ENCODE measurements at places on chromosomes 2 and 18.
A peak's percentile ranks its signal among the peaks of the same experiment; 100 is the strongest.

GRCh38 chr2:69994166-69994565 is 32.7 kb upstream of the ASPRV1 start:
- DNase-seq = no peak

DNA sequence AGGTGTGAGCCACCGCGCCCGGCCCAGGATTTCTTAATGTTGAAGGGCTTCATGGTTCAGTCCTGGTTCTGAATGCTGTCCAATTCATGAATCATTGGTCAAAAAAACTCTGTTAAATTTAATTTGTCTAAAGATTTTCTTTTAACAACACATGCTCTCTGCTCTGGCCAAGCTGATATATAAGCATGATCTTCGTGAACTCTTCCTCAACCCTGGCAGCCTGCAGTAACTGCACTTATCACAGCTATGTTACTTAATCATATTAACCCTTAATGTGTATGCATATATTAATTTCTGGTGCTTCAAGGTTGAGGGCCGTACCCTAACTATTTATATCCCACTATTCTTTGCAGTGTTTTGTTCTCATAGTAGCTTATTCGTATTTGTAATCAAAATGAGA is 29.4 kb upstream of the FRZB start:
- no peak for DNase-seq

DNA sequence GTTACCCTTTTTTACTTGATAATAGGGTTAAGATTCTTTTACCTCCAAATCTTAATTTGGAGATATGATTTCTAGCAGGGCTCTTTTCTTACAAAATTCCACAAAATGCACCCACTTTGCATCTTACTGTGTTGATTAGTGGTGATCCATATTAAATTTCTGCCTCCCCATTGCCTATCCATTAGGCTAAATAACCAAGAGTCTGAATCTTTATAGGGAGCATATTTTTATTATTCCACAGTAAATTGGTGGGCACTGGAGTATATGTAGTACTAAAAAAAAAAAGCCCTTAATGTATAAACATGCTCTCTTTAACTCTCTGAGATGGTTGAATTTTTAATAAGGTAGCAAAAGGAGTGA is 8.1 kb upstream of the TXNDC2 start:
- no peak for DNase-seq

- no peak for DNase-seq
Observed at GRCh38 chr2:231720987-231721966, 13.0 kb downstream of the PTMA start.

GRCh38 chr18:40179729-40180461 is 1775.1 kb upstream of the PIK3C3 start:
- no peak for DNase-seq

DNA sequence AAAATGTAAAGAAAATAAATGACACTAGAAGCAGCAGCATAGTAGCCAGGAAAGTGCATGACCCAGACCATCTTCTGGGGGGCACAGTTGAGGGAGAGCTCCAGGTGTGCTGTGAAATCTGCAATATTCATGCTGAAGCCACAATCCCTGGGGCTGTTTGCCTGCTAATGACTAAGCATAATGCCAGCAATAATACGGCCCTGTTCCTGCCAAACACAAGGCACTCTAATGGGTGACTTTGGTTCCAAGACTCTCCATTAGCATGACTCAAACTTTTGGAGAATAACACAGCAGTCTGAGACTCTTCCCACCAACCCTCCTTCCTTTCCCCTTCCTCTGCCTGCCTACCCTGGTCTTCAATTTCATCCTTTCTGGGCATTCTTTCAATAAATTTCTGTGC is 77.9 kb upstream of the DOCK10 start:
- DNase-seq = no peak

GRCh38 chr18:70220628-70221027 is 15.1 kb upstream of the RTTN start:
- no peak for DNase-seq

- no peak for DNase-seq
Observed at GRCh38 chr2:179596018-179596417, 265.4 kb downstream of the ZNF385B start.

DNA sequence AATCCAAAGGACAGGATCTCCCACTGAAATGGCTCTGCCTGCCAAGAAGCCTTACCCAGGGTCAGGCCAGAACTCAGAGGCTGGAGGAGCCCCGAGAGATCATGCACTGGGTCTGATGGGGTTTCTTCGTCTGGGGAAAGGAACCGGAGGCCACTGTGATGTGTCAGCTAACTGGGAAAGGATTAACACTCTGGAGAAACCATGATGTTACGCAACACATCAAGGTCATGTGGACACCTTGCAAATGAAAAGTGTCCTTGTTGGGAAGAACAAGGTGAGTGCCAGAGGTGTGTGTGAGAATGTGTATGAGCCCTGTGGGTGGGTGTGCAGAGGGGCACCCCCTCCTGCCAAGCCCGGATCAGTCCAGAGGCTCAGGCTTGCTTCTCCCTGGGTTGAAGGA is 86.9 kb downstream of the CRACDL start:
- DNase-seq = no peak

- no peak for DNase-seq
Observed at GRCh38 chr2:207041279-207041678, 102.0 kb downstream of the CPO start.

- DNase-seq = peak; percentile 94
Observed at GRCh38 chr2:24075915-24076848, at the start of gene SF3B6. TSS of gene SF3B6 (minus strand) at chr2:24076326. CDS start at chr2:24076229, 97 bp downstream.

DNA sequence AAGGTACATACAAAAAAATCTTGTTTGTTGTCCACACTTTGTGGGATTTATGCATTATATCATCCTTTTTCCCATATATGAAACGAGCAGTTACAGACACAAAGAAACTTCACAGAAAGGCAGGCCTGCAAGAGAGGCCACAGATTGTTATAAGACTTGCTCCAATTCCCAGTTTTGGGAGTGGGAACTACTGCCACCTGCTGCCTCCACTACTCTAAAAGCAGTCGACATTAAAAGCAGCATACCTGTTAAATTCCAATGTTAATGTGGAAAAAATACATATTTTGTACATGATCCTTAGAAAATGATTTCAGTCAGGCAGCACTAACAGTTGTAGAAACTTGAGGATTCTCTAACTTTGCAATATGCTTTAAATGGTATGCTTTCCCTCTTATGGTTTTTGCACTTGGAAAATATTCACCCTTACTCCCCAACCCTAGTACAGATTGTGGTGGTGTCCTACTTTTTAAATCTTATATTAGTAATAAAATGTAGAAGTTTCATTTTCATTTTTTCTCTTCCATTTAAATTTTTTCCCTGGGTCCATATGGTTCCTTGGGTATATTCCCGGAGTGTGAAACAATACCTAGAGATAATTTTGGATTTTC is 37.9 kb downstream of the SLC38A11 start:
- DNase-seq = no peak

- DNase-seq = no peak
Observed at GRCh38 chr2:237201461-237202287, 116.0 kb downstream of the COPS8 start.

GRCh38 chr2:232382331-232383225 is 4.0 kb downstream of the ALPP start:
- DNase-seq = no peak

DNA sequence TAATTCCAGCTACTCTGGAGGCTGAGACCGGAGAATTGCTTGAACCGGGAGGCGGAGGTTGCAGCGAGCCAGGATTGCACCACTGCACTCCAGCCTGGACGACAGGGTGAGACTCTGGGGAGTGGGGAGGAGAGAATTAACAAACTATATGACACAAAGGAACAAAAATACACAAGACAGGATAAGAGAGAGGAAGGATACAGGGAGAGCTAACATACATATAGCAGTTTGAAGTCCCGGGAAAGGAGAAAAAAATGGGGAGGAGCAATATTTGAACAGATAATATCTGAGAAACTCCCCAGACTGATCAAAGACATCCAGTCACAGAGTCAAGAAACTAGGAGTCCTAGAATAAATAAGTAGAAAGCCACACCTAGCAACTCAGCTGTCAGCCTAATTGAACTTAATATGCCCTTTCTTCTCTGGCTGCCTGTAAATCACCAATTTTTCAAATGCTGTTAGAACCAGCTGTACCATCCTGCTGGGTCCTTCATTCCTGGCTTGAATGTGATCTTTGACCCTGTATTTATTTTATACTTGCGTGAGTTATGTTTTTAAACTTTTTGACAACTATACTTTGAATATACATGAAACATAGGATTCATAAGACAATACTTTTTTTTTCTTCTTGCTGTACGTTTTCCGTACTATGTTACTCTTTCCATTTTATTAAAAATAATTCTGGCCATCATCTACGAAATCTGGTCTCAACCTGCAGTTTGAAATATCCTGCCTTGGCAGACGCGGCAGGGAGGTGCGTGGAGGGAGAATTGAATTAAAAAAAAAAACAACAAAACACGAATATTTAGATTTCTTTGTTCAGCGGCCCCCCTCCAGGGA is 876 bp upstream of the CYP27A1 start:
- no peak for DNase-seq

DNA sequence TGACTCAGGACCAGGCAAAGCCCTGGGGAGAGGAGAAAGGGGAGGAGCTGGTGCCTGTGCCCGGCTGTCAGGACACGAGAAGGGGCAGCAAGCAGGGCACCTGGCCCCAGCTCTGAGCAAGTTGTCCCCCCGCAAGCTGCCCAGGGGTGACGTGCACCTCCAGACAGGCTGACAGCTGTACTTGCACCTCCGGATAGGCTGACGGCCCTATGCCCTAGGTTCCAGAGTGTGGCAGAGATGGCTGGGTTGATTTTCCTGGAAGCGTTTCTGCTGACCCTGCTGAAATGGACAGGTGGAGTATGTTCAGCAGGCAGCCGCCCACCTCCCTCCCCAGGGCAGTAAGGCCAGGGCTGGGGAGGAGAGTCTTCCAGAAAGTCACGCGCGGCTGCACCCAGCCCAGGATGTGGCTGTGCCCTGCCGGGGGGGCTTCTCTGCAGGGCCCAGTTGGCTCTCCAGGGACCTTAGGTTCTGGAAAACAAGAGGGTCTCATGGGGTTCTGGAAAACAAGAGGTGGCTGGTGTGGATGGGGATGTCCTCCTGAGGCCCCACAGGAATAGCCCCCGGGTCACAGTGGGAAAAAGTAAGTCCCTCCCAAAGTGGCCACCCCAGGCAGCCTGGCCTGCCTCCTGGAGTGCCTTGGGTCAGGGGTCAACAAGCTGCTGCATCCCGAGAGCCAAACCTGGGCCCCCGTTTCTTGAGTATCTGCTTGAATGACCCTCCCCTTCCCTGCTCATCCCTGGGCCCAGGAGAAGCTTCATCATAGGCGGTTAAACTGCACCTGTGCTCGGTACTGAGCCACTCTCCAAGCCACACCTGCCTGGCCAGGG is 71.4 kb upstream of the OTOS start:
- no peak for DNase-seq

- no peak for DNase-seq
Observed at GRCh38 chr18:8045884-8046281, 478.8 kb downstream of the PTPRM start.

GRCh38 chr2:162002623-162003235 is 71.3 kb downstream of the DPP4 start:
- no peak for DNase-seq

GRCh38 chr2:85585781-85586105 is 1.5 kb downstream of the VAMP5 start:
- no peak for DNase-seq

DNA sequence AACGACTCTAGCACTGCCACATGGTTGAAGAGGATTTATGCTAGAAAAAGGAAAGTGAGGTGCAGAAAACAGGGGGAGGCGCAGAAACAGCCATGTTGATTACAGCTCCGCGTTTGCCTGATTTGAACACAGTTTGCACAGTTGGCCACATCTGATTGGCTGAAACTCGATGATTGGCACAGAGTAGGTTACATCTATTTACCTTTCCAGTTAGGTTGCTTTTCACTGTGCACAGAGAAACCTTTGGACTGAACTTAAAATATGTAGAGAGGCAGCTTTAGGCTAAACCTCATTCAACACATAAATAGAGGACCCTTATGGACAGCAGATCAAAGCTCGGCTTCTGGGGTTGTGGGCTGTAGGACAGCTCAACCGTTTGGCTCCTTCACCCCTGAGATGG is 153.7 kb upstream of the APCDD1 start:
- no peak for DNase-seq

DNA sequence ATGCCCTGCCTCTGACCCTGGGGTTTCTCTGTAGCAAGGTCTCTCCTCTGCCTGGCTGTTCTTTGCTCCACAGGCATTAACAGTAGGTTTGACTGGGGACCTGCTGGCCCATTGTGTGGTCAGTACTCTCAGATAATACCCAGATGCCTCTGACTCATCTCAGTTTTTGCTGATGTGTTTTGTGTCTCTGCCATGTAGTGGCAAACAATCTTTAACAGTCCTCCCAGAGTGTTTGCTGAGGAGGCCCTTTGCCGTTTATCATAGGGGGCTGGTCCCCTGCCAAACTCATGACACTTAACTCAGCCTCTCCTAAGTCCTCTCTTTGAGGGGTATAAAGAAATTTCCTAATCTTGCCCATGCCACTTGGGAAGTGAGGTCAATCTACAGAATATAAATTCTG is 793.7 kb upstream of the FANCL start:
- no peak for DNase-seq

DNA sequence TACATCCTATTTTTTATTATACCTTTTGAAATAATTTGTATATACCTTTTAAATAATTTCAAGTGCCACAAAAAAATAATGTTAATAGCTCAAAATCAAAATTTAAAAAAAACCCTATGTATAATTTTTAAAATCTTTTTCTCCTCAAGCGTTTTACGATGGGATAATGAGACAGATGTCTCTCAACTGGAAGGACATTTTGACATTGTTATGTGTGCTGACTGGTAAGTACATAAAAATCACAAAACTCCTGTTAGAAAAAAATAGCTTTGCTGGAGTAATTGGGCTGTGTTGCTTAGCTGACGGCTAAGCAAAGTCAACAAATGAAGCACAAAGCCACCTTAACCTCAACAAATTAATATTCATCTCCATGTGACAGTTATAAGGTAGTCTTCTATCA is 198.0 kb upstream of the SIX3 start:
- DNase-seq = no peak

DNA sequence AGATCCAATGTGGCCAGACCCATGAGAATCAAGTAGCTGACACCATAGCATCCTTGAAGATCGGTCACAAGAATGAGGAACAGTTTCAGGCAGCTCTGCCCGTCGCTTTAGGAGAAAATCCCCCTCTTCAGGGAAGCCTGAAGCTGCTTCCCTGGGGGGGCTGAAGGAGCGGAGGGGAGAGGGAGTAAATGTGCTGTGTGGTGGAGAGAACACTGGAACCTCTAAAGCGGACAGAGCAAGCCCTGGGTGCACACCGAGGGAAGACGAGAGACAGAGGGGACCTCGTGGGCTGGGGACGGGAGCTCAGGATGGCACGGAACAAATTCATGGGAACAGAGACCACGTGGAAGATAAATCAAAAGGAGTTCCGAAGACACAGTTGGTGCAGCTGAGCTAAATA is 154.3 kb downstream of the NDUFA10 start:
- DNase-seq = no peak

GRCh38 chr2:191656391-191656790 is 21.5 kb upstream of the NABP1 start:
- DNase-seq = no peak

DNA sequence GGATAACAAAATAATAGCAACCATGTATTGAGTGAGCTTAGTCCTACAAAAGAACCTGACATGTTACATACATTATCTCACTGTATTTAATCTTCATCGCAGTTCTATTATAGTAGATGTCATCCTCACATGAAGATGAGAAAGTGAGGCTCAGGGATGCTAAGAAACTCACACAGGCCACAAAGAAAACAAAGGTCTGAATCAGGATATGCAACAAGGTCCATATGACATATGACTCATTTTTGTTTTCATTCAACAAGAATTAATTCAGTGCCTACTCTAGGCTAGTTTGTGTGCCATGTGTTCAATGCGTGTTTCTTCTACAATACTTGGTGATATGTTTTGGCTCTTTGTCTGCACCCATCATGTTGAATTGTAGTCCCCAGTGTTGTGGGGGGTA is 219.7 kb upstream of the EPHA4 start:
- no peak for DNase-seq

- DNase-seq = no peak
Observed at GRCh38 chr18:519019-519879, 18.7 kb upstream of the COLEC12 start.
